ENCODE measurements at places on chromosomes 16 and 17.
A peak's percentile ranks its signal among the peaks of the same experiment; 100 is the strongest.

GRCh38 chr17:21218101-21218500 lies 4.1 kb upstream of the TMEM11 start:
- no peak for DNase-seq

- DNase-seq: no peak
These were observed 26.3 kb downstream of the ARHGAP23 start for GRCh38 chr17:38454532-38454931.

- peak; percentile 45 for DNase-seq
These were observed 16.3 kb upstream of the AMZ2 start for GRCh38 chr17:68231541-68231940.

- DNase-seq: no peak
These were observed 72.0 kb downstream of the ZFHX3 start for GRCh38 chr16:72975809-72976437.

DNA sequence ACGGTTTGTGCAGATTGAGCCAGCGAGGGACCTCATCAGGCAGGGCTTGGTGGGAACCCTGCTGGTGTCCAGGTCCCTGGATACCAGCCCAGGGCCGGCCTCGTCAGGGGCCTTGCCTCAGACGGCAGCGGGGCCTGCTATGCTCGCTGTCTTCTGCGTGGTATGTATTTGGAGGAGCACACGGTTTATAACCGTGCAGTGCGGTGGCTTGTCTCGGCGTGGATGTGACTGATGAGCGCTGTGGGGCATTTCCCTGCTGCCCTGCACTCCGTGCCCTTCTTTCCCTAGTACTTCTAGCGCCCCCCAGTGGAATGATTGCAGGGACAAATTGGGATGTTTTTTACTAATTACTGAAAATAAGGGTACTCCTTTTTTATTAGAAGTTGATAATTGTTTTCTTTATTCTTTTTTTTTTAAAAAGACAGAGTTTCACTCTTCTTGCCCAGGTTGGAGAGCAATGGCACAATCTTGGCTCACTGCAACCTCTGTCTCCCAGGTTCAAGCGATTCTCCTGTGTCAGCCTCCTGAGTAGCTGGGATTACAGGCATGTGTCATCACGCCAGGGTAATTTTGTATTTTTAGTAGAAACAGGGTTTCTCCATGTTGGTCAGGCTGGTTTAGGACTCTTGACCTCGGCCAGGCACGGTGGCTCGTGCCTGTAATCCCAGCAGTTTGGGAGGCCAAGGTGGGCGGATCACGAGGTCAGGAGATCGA lies 15.3 kb downstream of the TBCD start:
- peak; percentile 56 for DNase-seq

DNA sequence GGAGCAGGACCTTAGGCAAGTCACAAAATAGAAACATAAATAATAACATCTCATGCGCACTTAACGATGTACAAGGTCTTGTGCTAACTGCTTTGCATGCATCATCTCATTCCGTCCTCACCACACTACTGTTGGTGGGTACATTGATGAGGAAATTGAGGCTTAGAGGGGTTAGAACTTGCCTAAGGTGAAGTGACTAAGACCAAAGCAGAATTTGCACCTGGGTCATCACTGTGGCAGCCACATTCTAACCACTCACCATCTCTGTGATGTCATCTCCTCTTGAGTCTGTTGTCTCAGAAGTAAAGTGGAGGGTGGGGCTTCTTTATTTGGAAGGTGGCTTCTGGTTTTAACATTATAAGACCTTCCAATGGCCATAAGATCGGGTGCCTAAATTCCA lies 20.4 kb upstream of the TRIM25 start:
- no peak for DNase-seq

DNA sequence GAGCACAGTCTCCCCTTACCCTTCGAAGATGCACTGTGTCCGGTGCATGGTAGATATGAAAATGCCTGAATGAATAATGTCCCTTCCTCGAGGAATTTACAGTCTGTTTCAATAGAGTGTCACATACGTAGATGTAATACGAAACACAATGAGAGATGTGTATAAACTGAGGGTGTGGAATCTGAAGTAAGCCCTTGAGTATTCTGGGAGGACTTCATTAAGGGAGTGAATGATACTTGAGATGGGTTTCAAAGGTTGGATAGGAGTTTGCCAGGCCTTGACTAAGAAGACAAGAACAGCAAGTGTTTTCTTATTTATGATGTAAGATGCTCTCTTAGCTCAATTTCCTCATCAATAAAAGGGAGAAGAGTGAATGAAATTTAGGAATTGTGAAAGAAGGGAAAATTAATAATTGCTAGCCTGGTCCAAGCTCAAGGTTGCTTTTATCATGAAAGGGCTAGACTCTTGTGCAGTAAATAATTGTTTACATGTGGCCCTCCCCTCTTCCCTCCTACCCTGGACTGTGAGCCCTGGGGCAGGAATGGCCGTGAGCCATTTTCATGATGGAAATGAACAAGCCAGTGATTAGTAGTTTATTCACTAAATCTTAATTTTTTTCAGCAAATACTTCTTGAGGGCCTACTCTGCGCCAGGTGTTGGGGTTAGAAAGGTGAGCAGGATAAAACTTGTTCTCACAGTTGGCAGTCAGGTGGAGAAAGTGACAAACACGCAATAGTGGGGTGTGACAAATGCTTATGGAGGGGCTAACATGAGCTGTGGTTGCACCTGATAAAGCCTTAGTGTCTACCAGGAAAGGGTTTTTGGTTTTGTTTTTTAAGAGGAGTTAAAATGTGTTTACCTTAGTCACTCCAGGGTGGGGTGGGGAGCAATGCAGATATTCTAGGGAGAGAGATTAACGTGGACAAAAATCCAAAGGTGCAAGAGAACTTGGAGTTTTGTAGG lies 1.6 kb downstream of the KIF22 start:
- no peak for DNase-seq

GRCh38 chr16:30829130-30830071 lies 42.4 kb upstream of the ZNF629 start:
- no peak for DNase-seq

DNA sequence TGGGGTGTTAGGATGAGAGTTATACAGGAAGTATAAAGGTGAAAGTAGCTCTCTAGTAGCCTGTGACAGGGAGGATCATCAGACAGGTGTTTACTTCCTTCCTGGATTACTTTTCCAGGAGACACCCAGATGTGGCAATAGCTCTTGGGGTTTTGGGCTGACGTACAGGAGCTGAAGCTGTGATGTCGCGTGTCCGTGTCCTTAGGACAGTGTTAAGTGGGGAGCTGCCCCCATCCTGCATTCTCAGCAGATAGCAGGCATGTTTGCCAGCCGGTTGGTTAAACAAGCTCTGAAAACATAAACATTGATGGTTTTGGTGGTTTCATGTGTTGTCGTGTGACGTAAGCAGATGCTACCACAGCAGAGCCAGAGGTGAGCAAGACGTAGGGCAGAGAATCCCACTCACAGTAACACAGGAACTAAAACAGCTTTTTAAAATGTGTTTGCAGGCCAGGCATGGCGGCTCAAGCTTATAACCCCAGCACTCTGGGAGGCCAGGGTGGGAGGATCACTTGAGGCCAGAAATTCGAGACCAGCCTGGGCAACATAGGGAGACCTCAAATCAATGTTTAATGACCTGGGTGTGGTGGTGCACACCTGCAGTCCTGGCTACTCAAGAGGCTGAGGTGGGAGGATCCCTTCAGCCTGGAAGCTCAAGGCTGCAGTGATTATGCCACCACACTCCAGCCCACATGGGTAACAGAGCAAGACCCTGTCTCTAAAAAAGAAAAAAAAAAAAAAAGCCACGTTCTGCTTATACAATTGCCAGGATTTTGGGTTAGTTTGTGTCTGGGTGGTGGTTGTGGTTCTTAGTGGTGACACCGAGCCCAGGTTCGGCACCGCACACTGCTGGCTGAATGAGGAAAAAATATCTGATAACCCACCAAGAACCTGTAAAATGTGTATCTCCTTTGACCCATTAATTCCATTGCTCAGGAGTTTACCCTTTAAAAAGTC lies 18.2 kb upstream of the IL17C start:
- no peak for DNase-seq

DNA sequence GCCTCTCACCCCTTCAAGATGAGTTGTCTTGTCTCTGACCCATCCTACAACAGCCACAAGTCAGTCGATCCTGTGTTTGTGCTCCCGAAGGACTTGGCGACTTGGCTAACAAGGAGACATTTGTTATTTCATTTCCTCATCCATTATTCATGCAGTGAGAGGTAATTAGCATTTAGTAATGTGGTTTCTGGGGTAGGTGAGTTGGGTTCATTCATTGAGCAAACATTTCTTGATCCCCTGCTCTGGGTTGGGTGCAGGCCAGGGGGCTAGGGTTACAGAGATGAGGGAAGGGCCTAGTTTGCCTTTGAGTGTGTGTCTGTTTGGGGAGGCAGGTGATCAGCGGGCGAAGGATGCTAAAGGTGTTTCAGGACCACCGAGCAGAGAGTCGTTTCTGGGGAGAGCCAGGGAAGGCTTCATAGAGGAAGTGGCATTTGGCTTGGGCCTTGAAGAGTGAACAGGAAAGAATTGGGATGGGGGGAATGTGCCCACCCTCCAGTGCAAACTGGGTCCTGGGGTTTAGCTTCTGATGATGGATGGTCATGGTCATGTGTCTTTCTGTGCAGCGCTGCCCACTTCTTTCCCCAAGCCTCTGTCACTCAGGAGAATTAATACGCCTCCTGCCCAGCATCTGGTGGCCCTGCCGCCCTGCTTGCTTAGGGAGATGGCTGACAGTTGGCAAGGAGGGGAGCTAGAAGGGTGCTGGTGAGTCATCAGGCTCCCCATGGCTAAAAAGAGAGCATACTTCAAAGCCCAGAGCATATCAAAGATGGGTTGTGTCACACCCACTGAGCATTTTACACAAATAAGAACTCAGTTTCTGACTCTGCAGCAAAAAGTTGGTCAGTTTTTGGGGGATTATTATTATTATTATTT lies 38.5 kb downstream of the MSI2 start:
- no peak for DNase-seq

DNA sequence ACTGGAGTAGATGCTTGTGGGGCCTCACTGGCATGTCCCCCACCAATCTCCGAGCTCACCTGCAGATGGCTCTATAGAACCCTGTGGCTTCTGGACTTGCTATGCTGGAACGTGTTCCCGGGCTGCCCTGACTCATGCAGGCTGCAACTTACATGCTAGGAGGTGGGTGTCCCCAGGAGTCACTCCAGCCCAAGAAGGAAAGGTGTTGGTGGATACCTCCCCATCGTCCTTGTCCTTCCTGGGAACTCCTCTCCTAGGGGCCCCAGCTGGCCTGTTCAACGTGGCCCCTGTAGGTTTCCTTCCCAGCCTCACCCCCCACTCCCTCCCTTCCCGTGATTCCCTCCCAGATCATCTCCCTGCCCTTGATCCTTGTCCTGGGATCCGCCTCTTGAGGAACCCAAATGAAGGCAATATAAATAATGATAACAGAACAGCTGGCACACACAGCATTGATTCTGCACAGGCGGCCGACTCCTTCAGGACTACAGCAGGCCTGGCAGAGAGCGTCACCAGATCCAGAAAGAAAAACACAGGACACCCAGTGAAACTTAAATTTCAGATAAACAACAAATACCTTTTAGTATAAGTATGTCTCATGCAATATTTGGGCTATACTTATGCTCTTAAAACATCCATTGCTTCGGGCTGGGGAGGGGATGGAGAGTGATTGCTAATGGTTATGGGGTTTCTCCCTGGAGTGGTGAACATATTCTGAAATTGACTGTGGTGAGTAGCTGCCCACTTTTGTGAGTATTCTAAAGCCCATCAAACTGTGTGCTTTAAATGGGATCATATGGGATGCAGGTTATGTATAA lies 221.1 kb upstream of the GSE1 start:
- DNase-seq: no peak

- peak; percentile 37 for DNase-seq
These were observed 83.8 kb downstream of the VPS53 start for GRCh38 chr17:630801-631200.

DNA sequence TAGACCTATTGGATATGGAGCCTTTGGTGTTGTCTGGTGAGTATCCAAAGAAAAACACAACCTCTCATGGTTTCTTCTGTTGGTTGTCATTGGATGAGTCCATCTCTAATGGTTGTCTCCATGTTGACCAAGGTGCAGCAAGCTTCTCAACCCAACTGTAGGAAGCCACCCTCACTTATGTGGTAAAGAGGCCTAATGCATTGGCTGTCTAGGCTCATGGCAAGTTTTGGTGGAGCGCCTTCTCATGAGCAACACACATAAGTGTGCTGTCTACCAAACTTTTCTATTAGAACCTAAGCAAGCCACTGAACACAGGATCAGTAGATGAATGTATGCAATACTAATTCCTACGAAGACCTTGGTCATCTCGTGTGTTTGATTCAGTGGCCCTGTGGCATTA lies 819 bp downstream of the NLK start:
- no peak for DNase-seq

DNA sequence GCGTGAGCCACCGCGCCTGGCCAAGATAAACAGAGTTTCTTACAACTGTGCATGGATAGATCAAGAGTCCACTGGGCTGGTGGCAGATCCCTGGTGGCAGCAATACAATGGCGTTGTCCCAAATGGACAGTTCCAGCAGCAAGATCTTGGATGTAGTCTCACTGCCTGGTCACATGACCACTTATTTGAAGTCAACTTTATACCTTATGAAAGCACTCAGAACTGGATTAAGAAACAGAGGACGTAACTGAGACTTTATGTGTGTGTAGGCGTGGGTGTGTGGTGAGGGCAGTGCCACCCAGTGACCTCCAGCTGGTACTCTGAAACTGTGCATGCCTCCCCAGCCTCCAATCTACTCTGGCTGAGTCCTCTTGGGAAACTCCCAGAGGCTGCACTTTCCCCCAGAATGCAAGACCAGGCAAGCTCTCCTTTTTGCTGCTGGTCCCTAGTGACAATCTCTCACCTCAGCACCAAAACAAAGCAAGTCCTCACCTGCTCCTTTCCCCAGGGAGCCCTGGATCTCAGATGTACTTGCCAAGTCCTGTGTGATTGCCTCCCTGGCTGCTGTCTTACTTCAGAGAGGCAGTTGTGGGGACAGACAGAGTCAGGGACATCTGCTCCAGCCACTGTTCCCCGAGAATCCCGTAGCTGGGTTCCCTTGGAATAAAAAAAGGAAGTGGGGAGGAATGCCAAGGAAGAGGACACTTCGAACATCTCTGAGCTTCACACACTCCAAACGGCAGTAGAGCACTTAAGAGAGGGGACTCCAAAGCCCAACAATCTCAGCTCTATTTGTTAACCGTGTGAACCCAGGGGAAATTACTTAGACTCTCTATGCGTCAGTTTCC lies 11.7 kb upstream of the ST6GALNAC2 start:
- DNase-seq: peak; percentile 93

DNA sequence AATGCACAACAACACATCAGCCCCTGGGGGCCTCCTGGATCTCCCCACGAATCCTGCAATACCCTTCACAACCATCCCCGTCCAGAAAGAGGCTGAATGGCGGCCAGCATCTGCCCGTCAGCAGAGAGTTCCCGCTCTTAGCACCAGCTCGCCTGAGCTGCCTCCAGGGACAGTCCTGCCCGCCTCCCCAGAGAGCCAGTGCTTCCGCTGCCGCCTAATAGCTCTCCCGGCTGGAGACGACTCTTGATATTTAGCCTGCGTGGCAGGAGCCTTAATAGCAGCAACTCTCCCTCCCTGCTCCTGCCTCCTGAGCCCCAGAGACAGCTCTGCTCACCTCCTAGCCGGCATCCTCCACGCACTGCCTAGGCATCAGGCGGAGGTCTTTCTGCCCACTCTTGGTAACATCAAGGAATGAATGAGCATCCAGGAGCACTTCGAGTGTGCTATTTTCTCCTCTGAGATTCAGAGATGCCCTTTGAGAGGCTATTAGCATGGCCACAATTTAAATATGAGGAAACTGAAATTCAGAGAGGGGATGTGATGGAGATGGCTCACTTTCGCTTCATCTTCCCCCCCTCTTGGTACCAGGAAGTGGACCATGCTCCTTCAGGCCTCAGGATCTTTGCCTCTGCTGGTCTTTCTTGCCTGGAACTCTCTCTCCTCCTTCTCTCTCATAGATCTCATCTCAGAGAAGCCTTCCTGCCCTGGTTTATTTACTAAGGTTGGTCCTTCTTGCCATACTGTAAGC lies 67.9 kb downstream of the RAI1 start:
- DNase-seq: peak; percentile 25
